G401 (cell line): ENCODE measurements at places on chromosomes 11 and 22. TPM values are rescaled to one million over a fixed set of nuclear protein-coding genes. Genes with fewer than 3 reads are reported as not detected.

DNA sequence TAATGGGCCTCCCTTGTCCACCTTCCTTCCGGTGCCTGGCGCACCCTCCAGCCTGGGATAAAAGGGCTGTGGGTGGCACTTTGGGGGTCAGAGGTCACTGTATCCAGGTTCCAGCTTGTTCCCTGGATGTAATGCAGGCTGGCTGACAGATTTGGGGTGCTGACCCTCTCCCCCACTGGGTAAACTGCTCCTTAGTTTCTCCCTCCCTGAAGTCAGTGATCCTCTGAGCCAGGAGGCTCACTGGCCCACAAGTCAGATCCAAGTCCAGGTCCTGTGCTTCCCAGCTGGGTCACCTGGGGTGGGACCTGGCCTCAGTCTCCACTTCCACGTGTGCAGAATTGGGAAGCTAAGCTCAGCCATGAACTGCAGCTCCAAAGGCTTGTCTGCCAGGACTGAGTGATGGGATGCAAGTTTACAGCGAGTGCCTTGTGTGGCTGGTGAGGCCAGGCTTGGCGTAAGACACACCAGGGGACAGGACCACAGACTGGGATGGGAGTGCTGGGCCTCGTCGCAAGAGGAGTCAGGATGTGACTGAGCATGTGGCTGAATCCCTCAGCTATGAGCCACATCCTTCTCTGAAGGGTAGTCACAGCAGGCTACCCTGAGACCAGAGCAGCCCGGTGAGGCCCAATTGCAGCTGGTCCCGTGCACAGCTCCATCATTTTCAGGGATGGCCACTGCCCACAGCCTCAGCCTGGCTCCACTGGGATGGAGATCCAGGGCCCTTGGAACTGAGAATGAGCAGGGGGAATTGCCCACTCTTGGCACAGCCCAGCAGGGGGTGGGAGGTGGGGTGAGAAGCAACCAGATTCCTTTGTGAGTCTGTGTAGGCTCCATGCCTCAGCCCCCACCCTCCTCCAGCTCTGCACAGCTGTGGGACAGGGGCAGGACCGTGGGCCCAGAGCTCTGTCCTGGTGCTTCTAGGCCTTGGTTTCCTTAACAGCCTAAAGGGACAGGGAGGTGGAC lies 7.2 kb downstream of the SHISA8 start:
- no peak for DNase-seq

DNA sequence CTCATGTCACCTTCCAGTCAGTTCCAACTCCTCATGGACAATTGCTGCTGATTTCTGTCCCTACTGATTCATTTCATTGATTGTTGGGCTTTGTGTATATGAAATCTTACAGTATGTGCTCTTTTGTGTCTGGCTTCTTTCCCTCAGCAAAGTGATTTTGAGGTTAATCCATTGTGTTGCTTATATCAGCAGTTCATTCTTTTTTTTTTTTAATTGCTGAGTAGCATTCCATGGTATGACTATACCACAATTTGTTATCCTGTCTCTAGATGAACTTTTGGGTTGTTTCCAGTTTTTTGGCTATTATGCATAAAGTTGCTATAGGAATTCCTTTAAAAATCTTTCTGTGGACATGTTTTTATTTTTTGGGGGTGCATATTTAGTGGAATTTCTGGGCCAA lies 59.9 kb downstream of the NXPE1 start:
- no peak for DNase-seq

- DNase-seq = no peak
Measured at GRCh38 chr11:109416601-109417000, 5.4 kb upstream of the C11orf87 start.

DNA sequence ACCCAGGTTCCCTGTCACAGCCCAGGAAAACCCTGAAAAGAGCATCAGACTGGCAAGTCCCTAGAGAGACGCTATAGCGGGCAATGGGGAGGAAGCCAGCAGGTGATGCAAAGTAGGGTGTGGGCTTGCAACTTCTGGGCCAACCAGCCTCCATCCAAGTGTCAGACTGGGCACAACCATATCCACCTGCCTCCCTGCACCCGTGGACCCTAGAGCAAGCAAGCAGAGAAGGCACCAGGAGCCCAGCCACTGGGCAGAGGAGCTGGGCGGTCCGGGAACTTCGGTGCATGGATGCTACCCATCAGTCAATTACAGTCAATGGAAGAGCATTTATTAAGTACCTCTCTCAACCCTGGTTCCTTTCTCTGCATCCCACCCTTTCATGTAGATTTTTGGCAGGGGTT lies 2.8 kb downstream of the NECTIN1 start:
- DNase-seq = no peak

The ISX gene
- not detected in 2 replicates for total RNA-seq

The SLC29A2 gene
- total RNA-seq = 1.9 and 3.0 TPM in 2 replicates

The APLNR gene
- total RNA-seq = not detected in 2 replicates

The TSGA10IP gene
- total RNA-seq = not detected in 2 replicates
